ENCODE measurements at places on chromosomes 6 and 20. TPM values are rescaled to one million over a fixed set of nuclear protein-coding genes. Genes with fewer than 3 reads are reported as not detected.

The LYRM2 gene
- total RNA-seq, result 21.8 TPM

The PAX1 gene
- not detected for total RNA-seq

The NR2E1 gene
- total RNA-seq, result not detected

The RFX6 gene
- total RNA-seq, result not detected

The MAP7 gene
- 0.72 TPM for total RNA-seq

The KCNB1 gene
- total RNA-seq, result not detected

The BMP6 gene
- total RNA-seq, result 1.2 TPM

DNA sequence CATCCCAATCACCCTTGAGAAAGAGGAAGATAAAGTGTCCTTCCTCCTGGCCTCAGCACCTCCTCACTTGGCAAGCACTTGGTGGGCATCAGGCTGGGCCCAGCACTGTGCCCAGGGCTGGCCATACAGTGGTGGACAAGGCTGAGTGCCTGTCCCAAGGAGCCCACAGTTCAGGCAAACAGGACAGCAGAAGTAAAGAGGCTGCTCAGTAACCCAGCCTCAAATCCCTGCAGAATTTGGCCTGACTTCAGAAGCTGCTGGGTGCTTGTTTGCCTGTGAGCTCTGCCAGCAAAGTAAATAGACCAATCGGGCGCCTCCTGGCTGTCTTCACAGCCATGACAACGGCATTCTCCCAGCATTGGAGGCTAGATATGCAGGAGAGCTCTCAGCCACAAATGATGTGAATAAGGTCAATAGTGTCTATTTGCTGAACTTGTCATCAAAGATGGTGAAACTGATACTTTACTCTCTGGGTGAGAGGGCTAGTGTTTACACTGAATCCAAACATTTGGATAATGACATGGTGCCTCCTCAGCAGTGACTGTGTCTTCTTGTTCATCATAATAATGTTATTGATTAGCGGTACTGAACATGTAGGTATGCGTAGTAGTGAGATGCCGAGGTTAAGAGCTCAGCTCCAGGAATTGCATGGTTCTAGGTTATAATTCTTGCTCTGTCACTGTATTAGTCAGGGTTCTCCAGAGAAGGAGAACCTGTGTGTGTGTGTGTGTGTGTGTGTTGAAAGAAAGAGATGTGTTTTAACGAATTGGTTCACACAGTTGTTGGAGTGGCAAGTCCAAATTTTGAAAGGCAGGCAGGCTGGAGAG, 36.9 kb upstream of the FANCE start:
- peaks cover 44% of the 10 kb centered on the region for H3K36me3 ChIP-seq
- no peak overlapping the region for H3K4me3 ChIP-seq
- no peaks in the 10 kb centered on the region for H3K27me3 ChIP-seq
- H3K4me1 ChIP-seq, result peaks cover 19% of the 10 kb centered on the region
- no peak overlapping the region for H3K27ac ChIP-seq

GRCh38 chr6:153465050-153465449, 334.0 kb upstream of the RGS17 start:
- no peak overlapping the region for H3K27ac ChIP-seq
- H3K4me1 ChIP-seq, result no peaks in the 10 kb centered on the region
- H3K4me3 ChIP-seq, result no peak overlapping the region
- H3K36me3 ChIP-seq, result no peaks in the 10 kb centered on the region
- DNase-seq, result no peak

DNA sequence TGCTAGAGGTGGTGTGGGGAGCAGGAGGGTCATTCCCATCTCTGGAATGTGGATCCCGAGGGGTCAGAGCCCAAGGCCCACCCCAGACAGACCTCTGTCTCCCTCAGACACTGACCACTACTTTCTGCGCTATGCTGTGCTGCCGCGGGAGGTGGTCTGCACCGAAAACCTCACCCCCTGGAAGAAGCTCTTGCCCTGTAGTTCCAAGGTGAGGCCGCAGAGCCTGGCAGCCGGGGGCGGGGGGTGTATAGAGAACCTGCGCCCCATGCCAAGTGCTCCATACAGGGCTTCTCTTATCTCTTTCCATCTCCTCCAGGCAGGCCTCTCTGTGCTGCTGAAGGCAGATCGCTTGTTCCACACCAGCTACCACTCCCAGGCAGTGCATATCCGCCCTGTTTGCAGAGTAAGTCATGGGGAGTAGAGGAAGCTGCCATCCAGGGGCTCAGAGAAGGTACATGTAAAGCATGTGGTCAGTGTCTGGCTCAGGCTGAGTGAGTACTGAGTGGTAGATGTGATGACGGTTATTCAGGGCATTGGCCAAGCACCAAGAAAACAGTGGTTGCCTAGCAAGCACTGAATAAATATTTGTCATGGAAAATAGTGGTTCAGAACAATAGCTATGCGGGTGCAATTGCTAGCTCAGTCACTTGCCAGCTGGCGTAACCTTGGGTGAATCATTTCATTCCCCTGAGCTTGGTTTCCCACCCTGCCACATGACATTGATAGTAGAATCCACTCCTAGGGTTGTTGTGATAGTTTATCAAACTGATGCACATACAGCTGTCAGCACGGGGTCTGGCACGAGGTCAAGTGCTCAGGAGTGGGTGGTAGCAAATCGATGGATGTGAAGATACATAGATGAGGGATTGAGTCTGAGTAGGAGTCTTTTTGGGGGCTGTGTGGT, 3.5 kb downstream of the PIGT start:
- H3K36me3 ChIP-seq, result peaks cover 60% of the 10 kb centered on the region
- no peak overlapping the region for H3K4me3 ChIP-seq
- no peak for DNase-seq
- no peak overlapping the region for H3K27ac ChIP-seq
- H3K4me1 ChIP-seq, result peaks cover 38% of the 10 kb centered on the region

DNA sequence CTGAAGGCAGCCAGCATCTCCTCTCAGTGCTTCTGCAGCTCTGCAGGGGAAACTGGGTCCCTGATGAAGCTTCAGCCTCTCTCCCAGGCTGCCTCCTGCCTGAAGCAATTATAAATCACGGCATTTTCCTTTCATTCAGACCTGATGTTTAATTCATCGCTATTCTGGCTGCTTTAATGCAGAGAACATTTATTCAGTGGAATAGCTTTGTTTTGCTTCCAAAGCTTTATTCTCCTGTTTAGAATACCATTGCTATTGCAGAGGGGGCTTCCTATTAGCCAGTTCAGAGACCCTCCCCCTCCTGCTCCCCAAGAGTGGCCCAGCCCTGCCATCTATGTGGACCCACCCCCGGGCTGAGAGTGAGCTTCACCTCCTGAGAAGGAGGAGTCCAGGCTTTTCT, 255.6 kb downstream of the LRFN2 start:
- H3K36me3 ChIP-seq, result no peaks in the 10 kb centered on the region
- H3K27me3 ChIP-seq, result no peaks in the 10 kb centered on the region
- no peaks in the 10 kb centered on the region for H3K4me1 ChIP-seq
- H3K27ac ChIP-seq, result no peak overlapping the region
- no peak for DNase-seq

DNA sequence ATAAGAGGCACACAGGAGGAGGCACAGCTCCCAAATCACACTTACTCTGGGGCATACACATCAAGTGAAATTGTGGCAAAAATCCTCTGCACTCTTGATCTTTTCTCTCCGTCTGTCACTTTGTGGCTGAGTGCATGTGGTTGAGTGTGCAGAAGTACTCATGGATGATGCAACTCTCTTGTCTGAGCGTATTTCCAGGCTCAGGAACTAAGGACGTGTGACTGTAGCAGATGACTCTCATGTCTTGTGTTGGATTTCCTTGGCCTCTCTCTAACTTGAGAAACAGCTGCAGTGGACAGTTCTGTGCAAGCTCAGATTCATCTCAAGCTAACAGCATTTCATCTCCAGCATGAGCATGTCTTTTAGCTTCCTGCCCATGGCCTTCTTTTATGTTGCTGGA, 245.4 kb upstream of the FLRT3 start:
- H3K4me3 ChIP-seq, result no peak overlapping the region
- no peaks in the 10 kb centered on the region for H3K27me3 ChIP-seq
- H3K4me1 ChIP-seq, result no peaks in the 10 kb centered on the region
- no peak for DNase-seq
- H3K36me3 ChIP-seq, result no peaks in the 10 kb centered on the region

DNA sequence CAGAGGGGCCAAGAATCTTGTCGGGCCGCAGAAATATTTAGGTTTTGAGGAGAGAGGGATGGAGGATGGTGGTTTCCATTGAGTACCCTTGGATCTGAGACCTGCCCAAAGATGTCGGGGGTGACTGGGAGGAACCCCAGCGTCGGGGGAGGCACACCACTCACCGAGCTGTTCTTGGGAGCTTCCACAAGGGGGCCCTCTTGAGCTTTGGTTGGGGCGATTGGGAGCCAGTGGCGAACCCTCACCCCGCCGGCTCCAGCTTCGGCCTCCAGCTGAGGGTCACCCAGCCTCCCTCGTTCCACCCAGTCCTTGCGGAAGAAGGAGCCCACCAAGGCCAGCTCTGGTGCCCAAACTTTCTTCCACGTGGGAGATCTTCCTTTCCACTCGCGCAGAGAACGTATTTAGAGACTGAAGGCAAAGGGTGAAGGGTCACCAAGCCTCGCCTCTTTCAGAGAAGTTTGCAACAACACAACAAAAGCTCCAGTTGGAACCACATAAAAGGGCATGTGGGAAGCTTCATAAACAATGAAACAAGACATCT, 33.6 kb downstream of the APCDD1L start:
- DNase-seq, result peak; percentile 23
- H3K36me3 ChIP-seq, result no peaks in the 10 kb centered on the region
- peaks cover 5% of the 10 kb centered on the region for H3K27me3 ChIP-seq
- no peaks in the 10 kb centered on the region for H3K4me1 ChIP-seq
- no peak overlapping the region for H3K4me3 ChIP-seq

DNA sequence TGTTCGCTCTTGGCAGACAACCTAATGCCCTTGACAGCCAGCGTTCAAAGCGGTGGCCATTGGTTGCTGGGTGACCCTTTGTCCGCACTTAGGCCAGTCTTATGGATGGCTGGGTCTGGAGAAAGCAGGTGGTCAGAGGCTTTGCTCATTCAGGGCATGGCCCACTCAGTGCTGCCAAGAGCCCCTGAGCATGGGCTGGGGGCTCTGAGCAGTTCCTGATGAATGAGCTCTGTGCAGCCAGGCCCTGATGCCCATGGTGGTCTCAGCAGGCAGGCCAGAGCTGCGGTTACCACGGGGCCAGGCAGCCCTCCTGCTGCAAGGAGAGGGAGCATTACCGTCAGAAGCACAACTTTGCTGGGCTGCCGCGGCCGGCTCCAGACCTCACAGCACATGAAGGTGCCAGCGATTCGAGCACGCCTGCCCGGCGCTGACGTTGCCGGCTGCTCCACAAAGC, 36.3 kb downstream of the CDH4 start:
- H3K4me1 ChIP-seq, result no peaks in the 10 kb centered on the region
- DNase-seq, result no peak
- H3K27ac ChIP-seq, result no peak overlapping the region
- H3K36me3 ChIP-seq, result no peaks in the 10 kb centered on the region
- no peaks in the 10 kb centered on the region for H3K27me3 ChIP-seq

GRCh38 chr6:35360349-35361138, 18.2 kb downstream of the PPARD start:
- no peak for DNase-seq
- no peak overlapping the region for H3K4me3 ChIP-seq
- no peaks in the 10 kb centered on the region for H3K27me3 ChIP-seq
- H3K4me1 ChIP-seq, result no peaks in the 10 kb centered on the region
- peaks cover 27% of the 10 kb centered on the region for H3K36me3 ChIP-seq
- no peak overlapping the region for H3K27ac ChIP-seq

- H3K36me3 ChIP-seq, result no peaks in the 10 kb centered on the region
- DNase-seq, result no peak
- no peaks in the 10 kb centered on the region for H3K27me3 ChIP-seq
- H3K27ac ChIP-seq, result no peak overlapping the region
- no peaks in the 10 kb centered on the region for H3K4me1 ChIP-seq
Observed at GRCh38 chr20:23528867-23529431, 38.0 kb downstream of the CST8 start.

DNA sequence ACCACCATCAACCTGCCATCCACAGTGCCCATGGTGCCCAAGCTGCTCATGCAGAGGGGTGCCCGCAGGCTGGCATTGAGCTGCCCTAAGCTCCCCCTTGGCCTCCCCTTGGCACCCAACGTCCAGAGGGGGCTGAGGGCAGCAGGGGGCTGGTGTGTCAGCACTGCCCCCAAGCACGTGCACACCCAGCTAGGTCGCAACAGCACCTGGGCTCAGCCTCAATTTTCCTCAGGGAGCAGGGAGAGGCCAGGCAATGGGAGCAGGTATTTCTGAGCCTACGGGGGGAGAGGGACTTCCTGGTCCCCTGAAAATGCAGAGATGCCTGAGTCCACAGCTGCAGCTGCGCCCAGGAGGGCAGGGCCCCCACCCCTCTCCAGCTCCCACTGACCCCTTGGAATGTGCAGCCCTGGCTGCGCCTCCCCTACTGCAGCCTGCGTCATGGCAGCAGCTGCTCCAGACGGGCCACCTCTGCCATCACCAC, 204.2 kb downstream of the ANKRD60 start:
- H3K27ac ChIP-seq, result no peak overlapping the region
- no peaks in the 10 kb centered on the region for H3K4me1 ChIP-seq
- H3K27me3 ChIP-seq, result peaks cover 2% of the 10 kb centered on the region
- no peaks in the 10 kb centered on the region for H3K36me3 ChIP-seq

DNA sequence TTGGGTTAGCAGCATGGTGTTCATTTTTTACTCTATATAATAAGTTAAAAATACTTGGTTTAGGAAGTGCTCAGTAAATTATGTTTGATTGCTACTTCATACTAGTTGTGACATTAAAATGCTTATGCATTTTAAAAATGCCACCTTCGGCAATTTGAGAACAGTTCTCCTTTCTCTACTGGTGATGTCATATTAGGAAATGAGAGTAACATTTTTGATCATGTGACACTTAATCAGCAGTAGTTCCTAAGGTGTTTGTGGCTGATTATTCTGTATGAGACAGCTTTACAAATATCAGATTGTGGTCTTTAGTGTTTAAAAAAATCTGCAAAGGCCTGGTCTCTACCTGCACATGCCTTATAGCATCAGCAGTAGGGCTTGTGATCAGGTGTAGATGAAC, 4.4 kb downstream of the GZF1 start:
- peak overlapping the region; percentile 58 for H3K27ac ChIP-seq
- peaks cover 34% of the 10 kb centered on the region for H3K4me1 ChIP-seq
- no peaks in the 10 kb centered on the region for H3K27me3 ChIP-seq
- peak overlapping the region; percentile 42 for H3K4me3 ChIP-seq

DNA sequence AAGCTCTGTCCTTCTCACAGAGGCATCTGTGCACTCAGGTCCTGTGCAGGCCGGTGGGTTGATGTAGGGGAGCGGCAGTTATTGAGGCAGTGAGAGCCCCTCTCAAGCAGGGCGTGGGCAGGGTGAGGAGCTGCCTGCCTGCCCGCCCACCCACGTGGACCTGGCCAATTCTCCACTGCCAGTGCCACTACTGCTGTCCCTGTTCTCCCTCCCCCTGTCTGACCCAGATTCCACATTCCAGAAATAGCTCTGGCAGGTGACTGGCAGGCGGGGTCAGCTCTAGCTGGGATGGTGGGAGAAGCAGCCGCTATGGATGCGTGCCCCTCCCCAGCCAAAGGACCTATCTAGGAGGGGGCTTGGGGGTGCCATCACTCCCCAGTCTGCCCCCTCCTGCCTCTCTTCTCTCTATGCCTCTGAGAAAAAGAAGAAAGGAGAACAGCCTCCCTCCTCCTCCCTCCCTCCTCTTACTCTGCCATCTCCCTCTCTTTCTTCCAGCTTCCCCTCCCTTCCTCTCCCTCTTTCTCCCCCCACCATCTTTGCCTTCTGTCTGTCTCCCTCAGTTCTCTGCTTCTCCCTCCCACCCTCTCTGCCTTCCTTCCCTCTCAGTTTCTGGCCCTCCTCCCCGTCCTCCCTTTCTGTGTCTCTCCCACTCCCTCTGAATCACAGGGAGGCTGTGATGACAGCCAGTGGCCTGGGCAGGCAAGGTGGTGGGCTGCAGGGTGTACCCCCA, 86.5 kb upstream of the MYL9 start:
- no peak overlapping the region for H3K4me3 ChIP-seq
- peaks cover 3% of the 10 kb centered on the region for H3K27me3 ChIP-seq
- DNase-seq, result no peak
- no peaks in the 10 kb centered on the region for H3K4me1 ChIP-seq
